Activated effector memory CD4-positive, alpha-beta T cell treated with anti-CD3 and anti-CD28 coated beads, Interleukin-2, amount 50 U/mL, for 16 hours (primary cell): ENCODE measurements at places on chromosomes 5 and 9.

DNA sequence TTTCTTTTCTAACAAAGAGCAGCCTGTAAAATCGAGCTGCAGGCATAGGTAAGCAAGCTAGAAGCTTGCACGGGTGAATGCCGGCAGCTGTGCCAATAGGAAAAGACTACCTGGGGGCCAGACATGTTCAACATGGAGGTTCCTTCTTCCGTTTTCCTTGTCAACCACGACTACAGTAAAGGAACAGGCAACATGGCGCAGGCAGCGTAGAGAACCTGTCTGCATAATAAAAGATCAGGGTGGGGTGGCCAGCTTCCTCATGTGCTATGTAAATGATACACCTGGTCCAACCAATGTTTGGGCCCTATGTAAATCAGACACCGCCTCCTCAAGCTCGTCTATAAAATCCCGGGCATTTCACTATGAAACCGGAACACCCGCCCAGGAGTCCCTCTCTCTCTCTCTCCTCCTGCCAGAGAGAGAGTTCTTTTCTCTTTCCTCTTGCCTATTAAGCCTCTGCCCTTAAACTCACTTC lies 103.8 kb upstream of the LIFR start:
- DNase-seq: no peak

DNA sequence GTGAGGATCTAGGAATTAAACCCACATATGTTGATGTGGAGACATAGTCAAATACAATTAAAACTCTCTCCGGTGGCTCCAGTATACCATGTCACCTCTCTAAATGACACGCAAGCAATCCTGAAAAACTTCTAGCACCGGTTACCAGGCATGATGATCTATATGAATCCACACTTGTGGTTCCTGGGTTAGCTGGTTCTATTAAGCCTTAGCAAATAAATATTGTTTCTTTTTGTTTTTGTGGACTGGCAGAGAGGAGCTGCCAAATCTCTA lies 104.8 kb downstream of the SEC61B start:
- no peak for DNase-seq

DNA sequence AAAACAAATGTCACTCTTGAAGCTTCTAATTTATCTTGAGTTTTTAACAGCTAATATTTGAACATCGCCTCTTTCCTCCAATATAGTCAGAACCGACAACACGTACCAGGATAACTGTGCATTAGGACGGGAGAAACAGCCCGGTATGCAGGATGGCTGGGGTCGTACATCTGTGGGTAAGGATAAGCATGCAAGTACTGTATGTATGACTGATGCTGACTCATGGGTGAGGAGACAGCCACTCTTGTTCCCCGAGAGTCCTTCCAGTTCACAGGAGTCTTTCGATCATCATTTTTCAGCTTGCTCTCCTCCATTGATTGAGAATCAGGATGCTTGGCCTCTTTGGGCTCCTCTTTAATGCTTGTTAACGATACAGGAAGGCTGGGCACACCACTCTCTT lies 102.3 kb downstream of the ZNF608 start:
- no peak for DNase-seq

- no peak for DNase-seq
Measured at GRCh38 chr5:41410737-41411136, 99.7 kb downstream of the PLCXD3 start.

- DNase-seq: no peak
Measured at GRCh38 chr5:82993416-82993815, 83.8 kb downstream of the TMEM167A start.

DNA sequence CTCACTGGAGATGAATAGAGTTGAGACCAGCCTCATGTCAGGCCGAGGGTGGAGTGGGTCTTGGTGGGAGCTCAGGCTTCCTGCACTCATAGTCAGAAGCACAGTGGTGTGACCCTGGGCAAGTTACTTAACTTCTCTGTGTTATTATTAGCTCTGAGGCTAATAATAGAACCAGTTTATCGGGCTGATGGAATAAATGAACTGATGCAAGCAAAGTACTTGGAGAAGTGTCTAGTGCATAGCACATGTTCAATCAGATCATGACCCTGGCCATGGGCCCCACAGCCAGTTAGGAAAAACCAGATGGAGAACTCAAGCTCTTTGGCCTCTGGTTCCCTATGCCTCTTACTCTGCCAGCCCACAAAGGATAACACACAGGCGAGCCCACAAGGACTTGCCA lies 45.3 kb upstream of the OSMR start:
- no peak for DNase-seq

- DNase-seq: no peak
Measured at GRCh38 chr9:78325343-78325742, 28.4 kb downstream of the PSAT1 start.

- DNase-seq: no peak
Measured at GRCh38 chr5:115526604-115527003, 18.0 kb downstream of the FEM1C start.
